Left cardiac atrium (tissue), 4 donors: ENCODE measurements at places on chromosomes 1 and 21.

- DNase-seq = no peak
These were observed 279.5 kb upstream of the POU3F1 start for GRCh38 chr1:38326135-38326534.

DNA sequence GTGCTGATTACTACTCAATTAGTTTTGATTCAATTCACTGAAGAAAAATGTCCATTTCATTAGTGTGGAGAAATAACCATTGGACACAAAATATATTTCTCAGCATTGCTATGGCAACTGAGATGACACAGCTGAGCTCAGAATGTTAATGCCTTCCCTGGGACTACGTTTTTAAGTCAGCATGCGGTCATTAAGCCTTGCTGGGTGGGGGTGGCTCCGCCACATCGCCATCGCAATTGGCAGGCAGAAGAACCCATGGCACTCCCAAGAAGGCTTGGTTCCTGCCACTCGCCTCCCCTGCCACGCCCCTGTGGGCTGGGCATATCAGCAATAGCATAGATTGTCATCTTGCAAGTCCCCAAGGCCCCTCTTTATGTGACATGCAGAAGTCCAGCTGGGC lies 256.7 kb upstream of the CAMK1G start:
- no peak for DNase-seq

DNA sequence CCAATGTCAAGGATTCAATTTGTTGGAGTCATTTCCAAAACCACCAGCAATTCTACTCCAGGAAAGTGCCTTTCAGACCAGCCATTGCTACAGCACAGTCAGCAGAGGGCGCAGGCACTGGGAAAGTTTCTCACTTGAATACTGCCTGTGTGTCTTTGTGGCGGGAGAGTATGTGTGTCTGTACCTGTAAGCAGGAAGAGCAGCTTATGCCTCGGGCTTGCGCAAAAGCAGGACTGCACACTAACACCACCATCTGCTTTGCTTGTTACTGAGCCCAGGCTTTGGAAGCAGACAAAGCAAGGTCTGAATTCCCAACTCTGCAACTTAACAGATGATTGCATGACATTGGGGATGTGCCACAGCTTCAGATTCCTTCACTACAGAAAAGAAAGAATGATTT lies 7.0 kb upstream of the CTSE start:
- DNase-seq = peak; percentile 66

DNA sequence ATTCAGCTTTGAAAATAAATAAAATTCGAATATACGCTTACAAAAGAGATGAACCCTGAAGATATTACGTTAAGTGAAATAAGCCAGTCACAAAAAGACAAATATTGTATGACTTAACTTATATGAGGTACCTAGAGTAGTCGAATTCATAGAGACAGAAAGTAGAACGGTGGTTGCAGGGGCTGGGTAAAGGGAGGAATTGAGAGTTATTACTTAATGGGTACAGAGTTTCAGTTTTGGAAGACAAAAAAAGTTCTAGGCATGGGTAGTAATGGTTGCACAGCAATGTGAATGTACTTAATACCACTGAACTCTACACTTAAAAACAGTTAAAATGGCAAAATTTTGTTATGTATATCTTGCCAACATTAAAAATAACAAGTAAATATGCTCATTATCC lies 48.6 kb upstream of the ZNHIT6 start:
- DNase-seq = no peak

GRCh38 chr1:108880850-108881249 lies 4.1 kb downstream of the GPSM2 start:
- no peak for DNase-seq

- peak; percentile 33 for DNase-seq
These were observed 56.1 kb upstream of the SDC3 start for GRCh38 chr1:30964706-30965105.

- DNase-seq = no peak
These were observed 19.5 kb downstream of the ZMYM4 start for GRCh38 chr1:35287807-35288640.

- no peak for DNase-seq
These were observed 19.9 kb downstream of the RPL5 start for GRCh38 chr1:92851729-92852128.

DNA sequence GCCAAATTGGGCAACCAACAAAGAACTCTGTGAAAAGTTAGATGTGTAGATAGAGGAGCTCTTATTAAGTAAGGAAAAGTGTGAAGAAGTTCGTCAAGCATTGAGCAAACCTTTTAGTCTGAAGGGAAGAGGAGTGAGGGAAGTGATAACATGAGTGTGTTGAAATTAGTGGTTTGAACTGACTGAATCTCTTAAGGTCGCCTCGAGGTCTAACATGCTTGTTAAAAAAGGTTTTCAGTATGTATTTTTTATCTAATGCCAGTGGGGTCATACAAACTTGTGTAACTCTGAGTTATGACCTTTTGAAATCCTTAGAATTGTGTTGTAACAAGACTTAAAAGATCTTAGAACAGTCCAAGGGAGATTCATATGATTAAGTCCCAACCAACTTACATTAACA lies 34.1 kb downstream of the SOAT1 start:
- no peak for DNase-seq

DNA sequence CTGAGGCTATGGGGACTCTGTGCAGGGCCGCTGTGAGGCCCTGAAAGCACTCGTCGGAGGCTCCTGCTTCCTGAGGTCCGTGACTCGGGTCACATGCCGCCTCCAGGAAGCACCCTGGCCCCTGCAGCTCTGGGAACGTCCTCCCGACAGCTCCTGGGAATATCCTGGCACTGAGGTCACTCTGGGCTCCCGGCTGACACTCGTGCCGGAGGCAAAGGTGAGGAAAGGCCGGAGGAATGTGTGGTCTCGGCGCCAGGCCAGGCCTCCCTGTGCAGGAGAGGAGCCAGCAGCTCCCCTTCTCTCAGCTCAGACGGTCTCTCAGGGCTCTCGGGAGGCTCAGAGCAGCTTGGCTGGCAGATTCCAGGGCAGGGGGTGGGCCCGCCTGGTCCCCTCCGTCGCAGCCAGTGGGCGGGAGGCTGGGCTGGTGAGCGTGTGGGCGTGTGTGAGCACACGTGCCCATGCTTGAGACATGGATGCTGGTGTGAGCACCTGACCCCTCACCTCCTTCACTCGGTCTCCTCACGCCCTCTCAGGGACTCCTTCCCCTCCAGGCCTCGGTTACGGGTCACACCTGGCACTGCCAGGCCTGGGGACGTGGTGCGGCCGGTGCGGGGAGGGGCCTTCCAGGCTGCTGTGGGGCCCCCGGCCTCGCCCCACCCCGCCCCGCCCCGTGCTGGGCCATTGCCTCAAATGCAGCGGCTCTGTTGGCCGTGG lies 5.5 kb upstream of the RNF223 start:
- DNase-seq = peak; percentile 52
